Stimulated activated CD4-positive, alpha-beta T cell treated with anti-CD3 and anti-CD28 coated beads, Interleukin-15, amount 100 ng/mL, for 1 hour (primary cell): ENCODE measurements at places on chromosomes 3 and 15.

DNA sequence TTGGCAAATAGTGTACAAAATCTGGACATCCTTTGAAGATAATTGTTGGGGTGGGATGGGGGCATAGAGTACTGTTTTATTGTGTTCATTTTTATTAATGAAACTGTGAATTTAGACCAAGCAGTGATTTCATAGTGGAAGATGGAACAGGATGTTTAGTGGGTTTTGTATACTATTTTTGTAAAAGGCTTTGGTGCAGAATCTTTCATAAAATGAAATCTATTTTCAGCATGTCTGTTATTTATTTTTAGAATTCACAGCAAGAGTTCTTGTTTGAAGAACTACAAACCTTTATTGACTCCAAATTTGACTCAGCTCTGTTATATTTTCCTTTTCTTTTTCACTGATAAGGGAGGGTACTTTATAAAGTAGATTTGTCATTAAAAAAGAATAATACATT, 145.4 kb downstream of the AKAP13 start:
- no peak for DNase-seq

DNA sequence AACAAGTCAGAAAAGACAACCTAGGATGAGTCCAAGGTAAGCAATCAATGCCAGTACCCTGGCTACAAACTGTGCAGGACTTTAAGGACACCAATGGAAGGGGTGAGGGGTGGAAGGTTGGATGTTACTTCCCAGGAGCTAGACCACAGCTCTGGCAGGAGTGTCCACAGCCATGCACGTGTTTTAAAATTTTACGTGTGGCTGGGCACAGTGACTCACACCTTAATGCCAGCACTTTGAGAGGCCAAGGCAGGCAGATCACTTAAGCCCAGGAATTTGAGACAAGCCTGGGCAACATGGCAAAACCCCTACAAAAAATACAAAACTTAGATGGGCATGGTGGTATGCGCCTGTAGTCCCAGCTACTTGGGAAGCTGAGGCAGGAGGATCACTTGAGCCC, 14.7 kb upstream of the HDC start:
- no peak for DNase-seq

DNA sequence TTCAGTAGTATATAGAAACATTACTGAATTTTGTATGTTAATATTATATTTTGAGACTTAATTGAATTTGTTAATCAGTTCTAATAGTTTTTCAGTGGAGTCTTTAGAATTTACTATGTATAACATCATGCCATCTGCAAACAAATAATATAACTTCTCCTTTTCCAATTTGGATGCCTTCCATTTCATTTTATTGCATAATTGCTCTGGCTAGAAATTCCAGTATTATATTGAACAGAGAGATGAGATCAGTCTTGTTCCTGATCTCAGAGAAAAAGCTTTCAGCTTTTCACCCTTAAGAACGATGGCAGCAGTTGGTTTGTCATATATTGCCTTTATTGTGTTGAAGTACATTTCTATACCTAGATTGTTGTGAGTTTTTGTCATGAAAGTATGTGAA, 40.4 kb downstream of the OR4F15 start:
- DNase-seq = no peak

DNA sequence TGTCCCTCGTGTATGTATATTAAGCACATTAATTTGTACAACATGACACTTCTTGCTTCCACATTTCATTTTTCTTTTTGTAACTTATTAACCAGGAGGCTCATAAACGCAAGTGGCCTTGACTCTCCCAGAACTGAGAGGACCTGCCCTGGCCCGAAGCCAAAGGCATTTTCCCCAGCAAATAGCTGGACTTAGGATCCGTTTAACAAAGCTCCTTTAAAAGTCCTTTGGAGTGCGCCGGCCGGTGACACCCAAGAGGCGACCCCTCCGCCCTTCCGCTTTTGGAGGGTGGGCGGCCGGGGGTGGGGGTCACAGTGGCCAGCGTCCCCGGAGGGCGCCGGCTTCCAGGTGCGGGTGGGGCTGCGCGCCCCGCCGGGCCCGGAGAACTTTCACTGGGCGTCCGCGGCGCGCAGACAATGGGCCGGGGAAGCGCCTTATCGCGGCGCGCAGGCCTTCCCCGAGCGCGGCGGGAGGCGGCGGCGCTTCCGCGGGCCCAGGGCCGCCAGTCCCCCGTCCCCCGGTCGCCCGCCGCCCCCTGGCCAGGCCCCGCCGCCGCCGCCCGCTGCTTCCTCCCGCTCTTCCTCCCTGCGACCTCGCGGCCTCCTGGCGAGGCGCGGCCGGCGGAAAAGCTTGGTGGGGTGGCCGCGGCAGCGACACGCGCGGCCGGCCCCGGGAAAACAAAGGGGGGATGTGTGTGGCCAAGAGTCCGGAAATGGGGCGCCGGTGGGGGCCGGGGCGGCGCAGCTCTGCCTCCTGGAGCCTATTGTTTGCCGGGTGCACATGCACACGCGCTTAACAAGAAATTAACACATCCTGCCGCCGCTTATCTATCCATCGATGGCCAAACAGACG, 613.4 kb downstream of the MCTP2 start:
- DNase-seq = no peak

DNA sequence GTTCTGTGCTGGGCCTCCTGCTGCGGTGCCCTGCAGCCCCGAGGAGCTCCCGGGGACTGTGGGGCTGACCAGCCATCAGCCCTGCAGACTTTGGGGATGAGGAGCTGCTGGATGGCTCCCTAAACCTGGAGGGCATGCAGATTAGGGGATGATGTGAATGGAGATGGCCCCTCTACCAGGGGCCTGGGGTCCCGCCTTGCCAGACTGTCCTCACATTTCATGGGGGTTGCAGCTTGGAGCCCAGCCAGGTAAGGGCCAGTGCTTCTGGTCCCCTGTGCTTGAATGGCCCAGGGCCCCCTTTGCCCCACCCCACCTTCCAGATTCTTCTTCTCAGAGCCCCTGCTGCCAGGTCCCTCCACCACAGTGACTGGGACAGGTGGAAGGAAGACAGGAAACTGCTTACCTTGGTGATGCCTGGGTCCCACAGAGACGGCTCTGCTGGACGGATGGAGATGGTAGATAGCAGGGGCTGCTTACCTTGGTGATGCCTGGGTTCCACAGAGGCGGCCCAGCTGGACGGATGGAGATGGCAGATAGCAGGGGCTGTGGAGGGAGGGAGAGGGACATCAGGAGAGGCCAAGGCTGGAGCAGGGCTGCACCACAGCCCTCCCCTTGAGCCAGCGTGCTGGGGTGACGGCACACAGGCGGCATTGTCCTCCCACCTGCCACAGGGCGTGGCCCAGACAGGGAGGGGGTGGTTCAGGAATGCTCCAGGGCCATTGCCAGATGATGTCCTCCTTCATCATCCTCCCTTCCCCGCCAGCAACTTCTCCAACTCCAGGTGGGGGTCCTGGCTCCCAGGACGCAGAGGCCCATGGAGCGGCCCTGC, at the start of gene SPTBN5:
Gene SPTBN5 (minus strand): TSS at position 632 of the 829 bp plus-strand sequence. CDS start 556 bp downstream, at position 76.
- no peak for DNase-seq

- DNase-seq = no peak
Observed at GRCh38 chr3:125398952-125399351, 23.8 kb upstream of the ZNF148 start.
